Progenitor cell of endocrine pancreas (in vitro differentiated cells): ENCODE measurements at places on chromosomes 1 and 21.
A peak's percentile ranks its signal among the peaks of the same experiment; 100 is the strongest.

DNA sequence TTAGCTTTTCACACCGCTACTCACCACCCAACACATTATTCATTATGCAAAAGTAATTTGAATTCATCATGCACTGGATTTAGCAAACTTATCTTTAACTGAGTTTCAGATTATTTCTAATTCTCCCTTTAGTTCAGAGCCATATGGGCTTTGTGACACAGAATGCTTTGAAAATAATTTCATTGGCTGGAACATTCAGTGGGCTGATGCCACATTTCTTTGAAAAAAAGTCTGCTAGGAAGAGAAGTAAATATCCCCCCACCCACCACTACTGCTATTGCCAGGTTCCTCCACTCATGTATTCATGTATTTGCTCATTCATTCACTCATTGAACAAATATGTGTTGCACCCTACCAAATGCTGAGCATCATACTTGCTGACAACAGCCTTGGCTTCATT is 280.5 kb downstream of the DSCAM start:
- DNase-seq = no peak

DNA sequence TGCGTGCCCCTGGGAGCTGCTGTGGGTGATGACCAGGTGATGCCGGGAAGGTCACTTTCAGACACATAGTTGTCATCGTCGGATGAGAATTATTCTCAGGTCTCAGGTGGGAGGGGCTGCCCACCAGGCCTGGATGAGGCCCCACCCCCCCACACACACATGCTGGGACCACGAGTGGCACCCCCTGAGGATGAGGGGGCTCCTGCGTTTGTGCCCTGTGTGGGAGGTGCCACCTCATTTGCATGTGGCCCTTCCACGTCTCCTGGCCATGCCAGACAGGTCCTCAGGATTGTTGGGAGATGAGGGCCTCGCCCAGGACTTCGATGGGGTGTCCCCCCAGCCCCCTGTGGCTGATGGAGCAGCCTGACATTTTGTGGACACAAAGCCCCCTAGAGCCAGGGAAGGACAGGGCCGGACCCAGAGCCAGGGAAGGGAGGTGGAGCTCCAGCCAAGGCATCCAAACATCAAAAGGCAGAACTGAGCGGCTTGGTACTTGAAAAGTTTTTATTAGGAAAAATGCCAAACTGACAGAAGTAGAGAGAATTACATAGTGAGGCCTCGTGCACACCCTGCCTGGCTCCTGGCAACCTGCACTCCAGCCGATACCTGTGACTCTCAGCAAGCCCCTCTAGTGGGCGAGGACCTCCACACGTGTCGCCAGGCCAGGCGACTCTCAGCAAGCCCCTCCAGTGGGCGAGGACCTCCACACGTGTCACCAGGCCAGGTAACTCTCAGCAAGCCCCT is 55.7 kb downstream of the PRKCZ start:
- DNase-seq = no peak

DNA sequence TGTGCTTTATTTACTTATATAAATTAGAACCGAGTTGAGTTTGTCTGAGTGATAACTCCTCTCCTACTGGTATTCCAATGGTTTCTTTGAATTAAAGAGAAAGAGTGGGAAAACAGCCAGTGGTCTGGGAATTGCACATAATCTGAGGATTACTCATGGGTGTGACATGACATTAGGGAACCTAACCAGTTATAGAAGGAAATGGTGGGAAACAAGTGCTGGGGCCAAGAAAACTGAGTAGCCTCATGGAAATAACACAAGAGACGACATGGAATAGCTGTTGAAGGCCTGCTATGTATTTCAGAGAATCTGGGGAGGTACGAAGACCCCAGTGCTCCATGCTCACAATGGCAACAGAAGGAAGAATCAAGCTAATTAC is 41.8 kb upstream of the LRRC52 start:
- no peak for DNase-seq

GRCh38 chr1:206961668-206962067 is 8.6 kb downstream of the FCAMR start:
- no peak for DNase-seq

- DNase-seq = no peak
These were observed 18.4 kb upstream of the DESI2 start for GRCh38 chr1:244634546-244634945.

DNA sequence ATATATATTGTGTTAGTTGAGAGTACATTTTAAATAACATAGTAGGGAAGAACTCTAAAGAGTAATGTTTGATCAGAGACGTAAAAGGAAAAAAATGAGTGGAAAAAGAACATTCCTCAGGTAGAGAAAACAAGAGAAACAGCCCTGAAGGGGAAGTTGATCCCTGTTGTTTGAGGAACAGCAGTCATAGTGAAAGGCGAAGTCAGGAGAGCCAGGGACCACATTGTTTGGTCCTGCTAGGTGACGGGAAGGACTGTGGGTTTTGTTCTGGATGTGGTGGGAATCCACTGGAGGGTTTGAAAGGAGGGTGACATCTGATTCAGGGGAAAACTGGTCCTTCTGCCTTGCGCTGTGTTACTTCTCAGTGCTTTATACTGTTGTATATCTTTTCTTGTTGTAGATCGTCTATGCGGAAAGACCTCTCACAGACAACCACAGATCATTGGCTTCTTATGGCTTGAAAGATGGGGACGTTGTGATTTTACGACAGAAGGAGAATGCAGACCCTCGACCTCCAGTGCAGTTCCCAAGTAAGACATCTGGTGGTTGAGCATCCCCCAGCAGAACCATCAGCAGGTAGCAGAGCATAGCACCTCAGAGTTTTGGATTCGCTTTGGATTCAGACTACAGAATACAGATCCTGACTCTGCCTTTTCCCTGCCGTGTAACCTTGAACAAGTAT is 9.2 kb downstream of the DDI2 start:
- no peak for DNase-seq

DNA sequence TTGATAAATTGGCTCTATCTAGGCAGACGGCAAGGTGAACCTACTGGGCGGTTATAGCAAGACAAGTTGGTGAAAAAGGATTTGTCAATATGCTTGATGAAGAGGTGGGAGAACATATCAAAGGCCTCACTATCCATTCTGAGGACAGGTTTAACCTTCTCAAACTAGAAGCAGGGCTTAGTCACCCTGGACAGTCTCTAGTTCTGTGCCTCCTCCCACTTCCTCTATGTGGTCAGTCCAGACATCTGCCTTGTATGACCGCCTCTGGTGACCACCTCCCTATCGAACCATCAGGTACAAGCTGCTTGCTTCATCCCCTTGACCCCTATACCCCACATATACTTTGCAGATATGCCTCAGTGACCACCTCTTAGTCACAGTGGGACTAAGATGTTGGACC is 2.3 kb upstream of the SCYL3 start:
- no peak for DNase-seq

- DNase-seq = no peak
These were observed 3.9 kb downstream of the FNDC7 start for GRCh38 chr1:108716437-108717230.

GRCh38 chr1:28601696-28602095 is 9.6 kb downstream of the RAB42 start:
- no peak for DNase-seq

- no peak for DNase-seq
These were observed 14.7 kb downstream of the ZBTB8OS start for GRCh38 chr1:32635508-32636277.

- no peak for DNase-seq
These were observed 22.7 kb downstream of the KRTAP10-1 start for GRCh38 chr21:44517175-44517899.

DNA sequence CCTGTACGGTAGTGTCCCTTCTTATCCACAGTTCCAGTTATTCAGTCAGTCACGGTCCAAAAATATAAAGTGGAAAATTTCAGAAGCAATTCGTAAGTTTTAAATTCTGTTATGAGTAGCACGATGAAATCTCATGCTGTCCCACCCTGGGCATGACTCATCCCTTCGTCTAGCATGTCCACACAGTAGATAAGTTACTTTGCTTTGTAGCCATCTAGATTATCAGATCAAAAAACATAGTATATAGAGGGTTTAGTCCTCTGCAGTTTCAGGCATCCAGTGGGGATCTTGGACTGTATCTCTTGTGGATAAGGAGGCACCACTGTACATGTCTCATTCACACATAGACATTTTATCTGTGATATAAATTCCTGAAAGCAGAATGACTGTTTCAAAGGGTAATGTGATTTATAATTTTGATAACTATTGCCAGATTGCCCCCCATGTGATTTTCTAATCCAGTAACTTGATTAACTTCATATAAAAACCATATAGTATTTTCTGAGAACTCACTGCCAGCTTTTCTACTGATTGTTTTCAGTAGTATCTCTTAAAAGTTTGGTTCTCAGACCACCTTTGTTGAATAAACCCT is 143.3 kb downstream of the DYRK1A start:
- no peak for DNase-seq

GRCh38 chr1:207393610-207394009 is 60.5 kb upstream of the CR2 start:
- no peak for DNase-seq

- no peak for DNase-seq
These were observed 53.2 kb downstream of the RAB3GAP2 start for GRCh38 chr1:220219136-220219442.

DNA sequence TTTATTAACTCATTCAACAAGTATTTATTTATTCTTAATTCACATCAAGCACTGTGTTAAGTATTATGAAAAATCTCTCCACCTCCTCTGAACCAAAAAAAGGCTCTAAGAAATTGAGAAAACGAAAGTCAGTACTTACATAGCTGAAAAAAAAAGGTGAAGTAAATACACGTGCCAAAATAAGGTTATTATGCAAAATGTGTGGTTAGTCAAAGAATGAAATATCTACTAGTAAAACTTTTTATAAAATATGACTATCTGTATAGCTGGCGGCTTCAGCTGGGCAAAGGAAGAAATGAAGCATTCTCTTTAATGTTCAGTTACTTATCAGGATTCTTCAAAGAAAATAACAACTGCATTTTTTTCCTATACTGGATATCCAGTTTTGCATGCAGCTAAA is 35.5 kb upstream of the ASPM start:
- DNase-seq = no peak

DNA sequence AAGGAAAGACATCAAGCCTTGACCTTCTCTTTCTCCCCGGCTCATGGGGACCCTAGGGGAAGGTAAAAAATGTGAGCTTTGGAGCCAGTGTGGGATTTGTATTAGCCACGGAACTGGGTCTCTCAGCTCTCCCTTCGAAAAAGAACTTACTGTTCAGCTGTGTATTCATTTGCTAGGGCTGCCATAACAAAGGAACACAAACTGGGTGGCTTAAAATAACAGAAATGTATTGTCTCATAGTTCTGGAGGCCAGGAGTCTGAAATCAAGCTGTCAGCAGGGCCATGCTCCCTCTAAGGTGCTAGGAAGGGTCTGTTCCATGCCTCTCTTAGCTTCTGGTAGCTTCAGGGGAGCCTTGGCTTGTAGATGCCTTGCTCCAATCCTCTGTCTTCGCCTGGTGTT is 83.5 kb upstream of the SLC2A1 start:
- no peak for DNase-seq

GRCh38 chr1:170731566-170732251 is 67.8 kb downstream of the PRRX1 start:
- no peak for DNase-seq

DNA sequence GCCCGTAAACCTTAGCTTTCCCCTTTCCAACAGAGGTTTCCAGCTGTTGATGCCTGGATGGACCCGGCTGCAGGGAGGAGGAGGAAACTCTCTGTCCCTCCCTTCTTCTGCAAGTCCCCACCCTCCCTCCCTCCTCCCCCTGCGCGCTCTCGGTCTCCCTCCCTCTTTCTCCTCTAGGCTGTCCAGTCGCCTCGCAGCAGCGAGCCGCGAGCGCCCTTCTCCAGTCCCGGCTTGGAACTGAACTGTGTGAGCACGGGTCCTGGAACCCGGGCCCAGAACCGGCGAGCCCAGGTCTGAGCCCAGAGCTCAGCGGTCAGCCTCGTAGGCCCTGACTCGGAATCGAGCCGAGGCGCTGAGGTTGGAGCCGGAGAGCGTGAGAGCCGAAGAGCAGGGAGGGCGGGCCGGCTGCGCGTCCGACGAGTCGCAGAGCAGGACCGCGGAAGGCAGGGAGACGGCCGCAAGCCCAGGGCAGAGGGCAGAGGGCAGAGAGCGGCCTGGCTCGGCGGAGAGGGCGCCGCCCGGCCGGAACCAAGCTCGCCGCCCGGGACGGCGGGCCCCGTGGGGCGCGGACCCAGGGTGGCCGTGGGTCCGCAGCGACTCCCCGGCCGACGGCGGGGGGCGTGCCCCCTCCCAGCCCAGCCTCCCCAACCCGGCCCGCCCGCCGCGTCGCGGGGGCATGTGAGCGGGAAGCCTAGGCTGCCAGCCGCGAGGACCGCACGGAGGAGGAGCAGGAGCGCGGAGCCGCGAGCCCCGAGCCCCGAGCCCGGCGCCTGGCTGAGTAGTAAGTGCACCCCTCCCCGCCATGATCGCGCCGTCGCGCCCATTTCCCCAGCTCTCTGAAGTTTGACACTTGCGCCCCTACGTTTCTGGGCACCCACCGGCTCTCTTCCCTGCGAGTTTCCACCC is at the start of gene SOX13:
TSS of gene SOX13 (plus strand) at position 185 of the 906 bp plus-strand sequence. CDS start 39,801 bp downstream, outside the sequence.
- DNase-seq = peak; percentile 65

DNA sequence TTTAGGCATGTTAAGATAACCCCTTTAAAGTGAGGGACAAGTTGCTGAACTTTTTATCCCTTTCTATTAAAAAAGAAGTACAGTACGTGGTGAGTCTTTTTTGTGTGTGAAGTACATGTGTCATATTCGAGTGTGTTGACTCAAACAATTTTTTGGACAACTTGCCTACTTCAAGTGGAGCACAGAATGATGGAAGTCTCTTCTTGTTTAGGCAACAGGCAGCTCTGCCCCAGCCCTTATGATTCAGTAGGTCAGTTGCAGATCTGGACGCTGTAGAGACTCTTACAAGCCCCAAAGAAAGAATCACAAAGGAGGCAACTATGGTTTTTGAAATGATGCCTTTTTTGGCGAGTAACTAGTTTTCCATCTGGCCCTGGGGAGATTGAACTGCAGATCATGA is 14.4 kb upstream of the ZFP69B start:
- no peak for DNase-seq

GRCh38 chr1:12048372-12048771 is 14.7 kb upstream of the TNFRSF8 start:
- no peak for DNase-seq

DNA sequence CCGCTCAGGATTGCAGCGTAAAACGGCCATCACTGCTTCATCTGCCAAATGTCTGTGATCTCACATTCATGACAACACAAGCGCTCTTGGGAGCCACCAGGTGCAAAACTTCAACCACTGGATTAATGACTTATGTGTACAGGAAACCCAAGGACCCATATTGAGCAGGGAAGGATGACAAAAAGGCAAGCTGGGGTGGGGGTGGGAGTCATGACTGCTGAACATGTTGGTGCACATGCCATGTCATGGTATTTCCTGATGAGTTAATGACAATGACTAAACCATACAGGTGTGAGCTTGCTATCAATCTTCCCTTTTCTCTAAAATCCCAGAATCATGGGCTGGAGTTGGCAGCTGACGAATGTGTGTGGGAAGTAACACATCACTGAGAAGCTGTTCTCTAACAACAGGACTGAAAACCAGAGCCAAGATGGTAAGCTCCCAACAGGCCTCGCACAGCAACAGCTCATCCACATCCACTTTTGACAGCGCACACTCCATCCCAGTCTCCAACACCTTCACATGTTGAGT is 3.1 kb upstream of the SH2D5 start:
- no peak for DNase-seq
